Daoy (cell line): ENCODE measurements at places on chromosomes 13 and 19.

- DNase-seq, result peak; percentile 32
Observed at GRCh38 chr13:24605923-24606372, 74.3 kb upstream of the ATP12A start.

DNA sequence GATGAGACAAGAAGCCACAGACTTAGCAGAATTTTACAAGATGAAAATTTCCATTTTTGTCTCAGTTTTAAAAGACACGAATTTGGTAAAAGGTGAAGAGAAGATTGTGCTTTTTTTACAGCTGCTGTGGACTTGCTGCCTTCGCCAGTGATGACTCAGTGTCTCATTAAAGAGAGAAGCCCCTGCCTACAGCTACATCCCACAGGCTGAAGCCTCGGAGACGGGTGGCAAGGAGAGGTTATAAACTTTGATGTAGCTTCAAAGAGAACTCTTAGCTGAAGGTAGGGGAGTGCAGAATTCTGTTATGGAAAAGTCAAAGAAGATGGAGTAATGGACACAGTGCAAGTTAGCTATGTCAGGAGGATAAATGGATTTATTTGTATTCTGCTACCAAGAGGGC, 683.4 kb upstream of the ARGLU1 start:
- peak; percentile 21 for DNase-seq

DNA sequence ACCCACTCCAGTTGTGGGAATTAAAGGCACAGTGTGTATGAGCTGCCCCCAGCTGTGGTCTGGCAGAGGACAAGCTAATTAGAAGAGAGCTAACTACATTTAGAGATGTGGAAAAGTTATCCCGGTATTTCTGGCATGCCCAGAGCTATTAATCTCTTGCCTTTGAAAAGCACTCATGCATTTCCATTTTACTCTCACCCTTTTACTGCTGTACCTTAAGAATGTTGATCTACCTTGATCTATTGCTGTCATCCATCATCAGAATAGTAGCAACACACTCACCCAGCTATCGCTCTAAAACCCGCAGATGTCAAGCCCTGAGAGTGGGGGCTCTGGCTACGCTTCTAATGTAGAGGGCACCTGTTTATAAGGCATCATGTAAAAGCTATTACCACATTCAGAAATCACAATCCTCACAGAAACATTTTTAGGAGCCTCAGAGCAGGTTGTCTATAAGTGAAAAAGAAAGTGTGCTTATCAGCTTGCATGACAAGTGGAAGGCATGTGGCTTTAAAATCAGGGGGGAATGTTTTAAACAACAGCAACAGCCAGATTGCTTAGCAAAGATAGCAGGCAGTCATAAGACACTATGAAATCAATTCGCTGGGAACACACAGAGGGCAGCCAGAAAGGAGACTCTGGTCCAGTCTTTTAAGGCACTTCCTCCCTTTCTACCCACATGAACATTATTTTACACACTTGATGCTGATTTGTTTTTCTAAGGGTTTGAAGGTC, 224.2 kb upstream of the IRS2 start:
- DNase-seq, result peak; percentile 12

GRCh38 chr13:44583137-44583536, 7.0 kb upstream of the TSC22D1 start:
- DNase-seq, result no peak

DNA sequence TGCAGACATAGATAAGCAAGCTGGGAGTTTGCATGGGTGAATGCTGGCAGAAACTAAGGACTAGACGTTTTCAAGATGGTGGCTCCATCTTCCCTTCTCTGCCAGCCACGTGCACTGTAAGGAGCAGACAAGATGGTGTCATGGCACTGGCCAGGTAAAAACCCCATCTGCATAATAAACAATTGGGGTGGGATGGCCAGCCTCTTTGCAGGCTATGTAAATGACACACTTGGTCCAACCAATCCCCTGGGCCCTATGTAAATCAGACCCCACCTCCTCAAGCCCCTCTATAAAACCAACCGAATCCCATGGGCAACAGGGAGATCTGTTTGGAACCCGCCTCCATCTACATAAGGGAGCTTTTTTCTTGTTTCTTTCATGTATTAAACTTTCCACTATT, 2.4 kb upstream of the OR7A5 start:
- DNase-seq, result no peak

DNA sequence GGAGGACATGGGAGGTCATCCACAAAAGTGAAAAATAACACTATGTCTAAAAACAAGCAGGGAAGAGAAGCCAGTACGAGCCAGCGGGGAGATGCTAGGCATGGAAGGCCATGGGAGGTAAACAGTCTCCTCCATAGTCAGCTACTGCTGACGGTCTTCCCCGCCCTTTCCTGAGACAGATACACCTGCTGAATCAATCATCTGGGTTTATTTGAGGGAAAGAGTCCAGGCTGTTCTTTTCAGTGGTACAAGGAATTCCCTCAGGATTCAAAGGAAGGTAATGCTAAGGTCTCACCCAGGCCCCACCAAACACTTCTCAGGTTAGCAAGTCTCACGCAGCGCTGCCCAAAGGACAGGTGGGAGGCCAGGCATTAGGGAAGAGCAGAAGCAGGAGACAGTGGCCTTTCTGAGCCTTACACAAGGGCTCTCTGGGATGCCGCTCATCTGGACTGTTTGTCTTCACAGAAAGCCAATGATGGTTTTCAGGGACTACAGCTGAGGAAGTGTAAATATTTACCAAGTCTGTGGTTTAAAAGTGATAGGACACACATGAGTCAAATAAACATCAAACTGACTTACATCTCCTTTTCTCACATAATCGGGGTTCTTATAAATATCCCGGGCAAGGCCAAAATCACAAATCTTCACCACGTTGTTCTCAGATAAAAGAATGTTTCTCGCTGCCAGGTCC, 173.9 kb downstream of the FLT1 start:
- DNase-seq, result no peak

DNA sequence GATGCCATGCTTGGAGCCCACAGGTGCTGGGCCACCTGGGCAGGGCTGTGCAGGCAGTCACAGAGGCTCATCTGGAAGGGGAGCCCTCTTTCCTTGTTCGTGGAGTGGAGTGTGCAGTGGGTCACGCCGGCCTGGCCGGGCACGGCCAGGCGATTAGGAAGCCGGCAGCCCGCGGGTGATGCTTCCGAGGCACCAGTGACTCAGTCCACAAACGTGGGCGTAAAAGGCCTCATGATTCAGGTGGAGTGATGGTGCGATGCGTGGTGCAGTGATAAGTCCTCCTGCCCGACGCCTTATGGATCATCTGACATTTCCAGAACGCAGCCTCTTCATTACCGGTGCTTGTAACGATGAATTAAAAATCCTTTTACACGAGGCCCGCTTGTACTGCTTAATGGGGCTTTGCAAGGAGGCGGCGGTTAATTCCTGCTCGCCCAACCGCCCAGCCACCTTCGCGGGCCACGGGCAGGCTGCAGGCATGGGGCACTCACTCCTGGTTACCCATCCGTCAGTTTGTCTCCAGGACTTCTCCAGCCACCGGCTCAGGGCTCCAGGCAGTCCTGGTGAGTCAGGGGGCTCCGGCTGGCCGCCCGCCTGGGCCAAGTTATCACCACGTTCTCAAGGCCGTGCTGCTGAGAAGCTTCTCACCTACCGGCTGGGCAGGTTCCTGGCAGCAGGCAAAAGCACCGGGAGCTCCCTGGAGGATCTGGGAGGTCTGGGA, 172.4 kb downstream of the KDM4B start:
- peak; percentile 59 for DNase-seq

- DNase-seq, result no peak
Observed at GRCh38 chr13:41568972-41569351, 111.6 kb downstream of the RGCC start.

DNA sequence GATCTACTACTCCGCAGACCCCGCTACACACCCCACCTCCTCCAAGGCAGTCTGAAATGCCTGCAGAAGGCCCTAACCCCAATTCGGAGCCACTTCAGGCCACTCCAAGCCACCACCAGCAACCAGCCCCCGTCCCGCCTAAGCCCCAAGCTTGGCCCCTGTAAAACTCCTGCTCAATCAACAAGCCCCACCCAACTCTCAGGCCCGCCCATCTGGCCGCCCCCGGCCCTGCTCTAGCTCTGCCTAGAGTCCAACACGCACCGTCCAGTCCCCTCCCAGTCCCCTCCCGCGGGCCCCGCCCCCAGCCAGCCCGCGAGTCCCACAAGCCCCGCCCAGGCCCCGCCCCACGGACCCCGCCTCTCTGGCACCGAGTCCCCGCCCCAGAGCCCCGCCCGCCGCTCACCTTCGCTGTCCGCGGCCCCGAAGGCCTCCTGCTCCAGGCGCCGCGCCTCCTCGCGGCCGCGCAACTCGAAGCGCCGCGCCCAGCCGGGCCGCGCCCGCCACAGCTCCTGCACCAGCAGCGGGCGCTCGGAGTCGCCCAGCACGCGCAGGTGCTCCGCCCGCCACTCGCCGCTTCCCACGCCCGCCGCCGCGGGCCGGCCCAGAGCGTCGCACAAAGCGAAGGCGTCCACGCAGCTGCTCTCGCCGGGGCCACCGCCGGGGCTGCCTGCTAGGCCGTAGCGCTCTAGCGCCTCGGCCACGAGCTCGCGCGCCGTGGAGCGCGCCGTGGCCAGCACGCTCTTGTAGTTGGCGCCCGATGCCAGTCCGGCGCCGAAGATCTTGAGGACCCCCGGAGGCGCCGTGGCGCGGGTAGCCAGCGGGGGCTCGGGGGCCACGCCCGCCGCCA, 1.6 kb downstream of the RASIP1 start:
- peak; percentile 94 for DNase-seq

DNA sequence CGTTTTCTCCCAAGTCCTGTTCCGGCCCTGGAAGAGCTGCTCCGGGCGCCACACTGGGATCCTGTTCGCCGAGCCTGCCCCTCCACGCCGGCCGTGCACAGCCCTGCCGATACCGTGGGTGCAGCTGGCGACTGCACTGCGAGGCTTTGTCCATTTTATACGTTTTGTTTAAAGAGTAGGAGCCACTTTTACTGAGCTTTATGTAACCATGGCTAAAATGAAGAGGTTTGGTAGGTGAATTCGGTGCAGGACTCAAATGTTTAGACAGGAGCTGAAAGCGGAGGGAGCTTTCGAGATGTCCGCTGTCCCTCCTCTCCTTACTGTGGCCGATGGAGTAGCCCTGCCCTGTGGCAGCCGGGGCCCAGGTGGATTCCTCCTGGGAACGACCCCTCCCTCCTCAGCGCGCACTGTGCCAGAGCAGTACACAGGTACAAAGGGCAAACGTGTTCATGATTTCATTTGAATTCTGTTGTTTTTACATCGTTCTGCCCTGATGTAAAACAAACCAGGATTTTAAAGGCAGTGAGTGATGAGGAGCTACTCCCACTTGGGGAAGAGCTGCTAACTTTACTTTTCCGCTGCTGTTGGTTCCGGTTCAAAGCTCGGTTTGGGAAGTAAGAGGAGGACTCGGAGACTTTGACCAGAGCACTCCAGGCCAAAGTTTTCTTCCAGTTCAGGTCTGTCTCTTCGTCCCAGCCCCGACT, 1.7 kb downstream of the COL4A2 start:
- no peak for DNase-seq

- DNase-seq, result no peak
Observed at GRCh38 chr19:53160350-53160749, 1.5 kb upstream of the ZNF347 start.

GRCh38 chr13:102693776-102694175, 1.1 kb downstream of the METTL21C start:
- DNase-seq, result no peak

DNA sequence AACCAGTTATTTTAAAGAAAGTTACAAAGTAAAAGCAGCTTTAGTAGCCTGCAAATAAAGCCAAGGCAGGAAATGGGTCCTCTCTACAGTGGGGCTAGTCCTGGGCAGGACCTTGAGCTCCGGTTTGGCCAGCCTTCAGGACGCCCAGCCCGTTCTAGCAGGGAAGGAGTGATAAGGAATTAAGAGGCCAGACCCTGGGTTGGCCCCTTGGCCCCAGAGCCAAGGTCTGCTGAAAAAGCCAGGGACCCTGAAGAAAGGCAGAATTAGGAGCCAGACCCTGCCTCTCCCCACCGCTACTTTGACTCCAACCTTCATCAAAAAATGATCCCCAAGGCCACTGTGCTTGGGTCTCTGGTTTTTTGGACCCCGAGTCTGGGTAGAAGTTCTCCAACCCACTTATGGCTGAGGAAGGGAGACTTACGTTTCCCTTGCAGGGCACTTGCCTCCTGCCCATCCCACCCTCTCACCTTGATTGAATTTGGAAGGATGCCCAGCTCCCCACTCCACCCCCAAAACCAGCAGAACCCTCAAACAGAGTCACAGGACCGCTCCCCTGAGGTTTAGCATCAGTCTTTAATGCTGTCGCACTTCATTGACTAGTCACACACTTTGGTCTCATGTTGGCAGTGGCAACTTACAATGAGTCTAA, 3.9 kb downstream of the DNAJB1 start:
- DNase-seq, result no peak

GRCh38 chr19:6527893-6528543, 2.8 kb upstream of the TNFSF9 start:
- DNase-seq, result no peak

- DNase-seq, result peak; percentile 37
Observed at GRCh38 chr19:33214596-33214995, 11.1 kb downstream of the SLC7A10 start.

- DNase-seq, result no peak
Observed at GRCh38 chr13:53301449-53301848, 272.8 kb downstream of the OLFM4 start.

GRCh38 chr19:45895519-45895972, 6.9 kb downstream of the MYPOP start:
- DNase-seq, result no peak

- DNase-seq, result peak; percentile 41
Observed at GRCh38 chr13:30880856-30881155, 25.3 kb upstream of the MEDAG start.

DNA sequence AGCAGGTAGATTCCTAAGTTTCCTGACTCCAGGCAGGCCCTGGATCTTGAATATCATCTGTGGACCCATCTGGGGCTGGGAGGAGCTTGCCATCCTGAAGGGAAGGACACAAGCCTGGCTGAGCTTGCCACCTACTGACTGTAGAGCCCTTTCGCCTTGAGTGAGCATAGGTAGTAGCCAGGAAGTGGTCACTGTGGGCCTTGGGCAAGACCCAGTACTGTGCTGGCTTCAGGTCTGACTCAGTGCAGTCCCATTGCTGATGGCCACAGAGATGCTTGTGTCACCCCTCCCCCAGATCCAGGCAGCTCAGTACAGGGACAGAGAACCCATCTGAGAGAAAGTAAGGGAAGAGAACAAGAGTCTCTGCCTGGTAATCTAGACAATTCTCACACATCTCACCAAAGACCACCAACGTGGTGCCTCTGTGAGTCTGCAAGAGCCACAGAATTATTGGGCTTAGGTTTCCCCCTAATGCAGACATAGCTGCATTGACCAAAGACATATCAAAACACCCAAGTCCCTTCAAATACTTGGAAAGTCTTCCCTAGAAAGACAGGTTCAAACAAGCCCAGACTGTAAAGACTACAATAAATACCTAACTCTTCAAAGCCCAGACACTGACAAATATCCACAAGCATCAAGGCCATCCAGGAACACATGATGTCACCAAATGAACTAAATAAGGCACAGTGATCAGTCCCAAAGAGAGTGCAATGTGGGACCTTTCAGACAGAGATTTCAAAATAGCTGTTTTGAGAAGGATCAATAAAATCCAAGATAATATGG, 108.2 kb upstream of the WASF3 start:
- peak; percentile 16 for DNase-seq
